ENCODE measurements at places on chromosomes 7 and 10.

GRCh38 chr7:158518980-158519632 is 68.5 kb downstream of the PTPRN2 start:
- DNase-seq = no peak

- no peak for DNase-seq
These were observed 1.0 kb upstream of the LRRN3 start for GRCh38 chr7:111089822-111090426.

- DNase-seq = no peak
These were observed 520.1 kb downstream of the KCNMA1 start for GRCh38 chr10:77117501-77117900.

DNA sequence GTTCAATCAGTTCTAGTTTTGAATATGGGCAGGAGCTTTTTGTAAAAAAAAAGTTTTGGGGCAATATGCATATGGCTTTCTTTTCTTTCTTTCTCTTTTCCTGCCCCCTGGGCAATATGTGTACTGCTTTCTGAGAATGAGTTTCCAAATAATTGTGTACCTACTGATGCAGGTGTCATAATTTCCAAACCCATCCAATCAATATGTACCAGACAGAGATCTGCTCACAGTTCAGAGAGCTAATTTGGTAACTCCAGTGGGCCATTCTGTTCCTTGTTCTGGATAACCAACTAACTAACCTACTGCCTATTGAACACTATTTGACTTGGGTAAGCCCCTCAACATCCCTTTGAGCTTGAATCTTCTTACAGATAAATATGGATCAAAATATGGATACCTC is 32.6 kb downstream of the HHEX start:
- no peak for DNase-seq

- peak; percentile 26 for DNase-seq
These were observed 66.4 kb downstream of the EXOC6 start for GRCh38 chr10:92914478-92915325.

- no peak for DNase-seq
These were observed 100.9 kb downstream of the PODXL start for GRCh38 chr7:131455546-131455945.

DNA sequence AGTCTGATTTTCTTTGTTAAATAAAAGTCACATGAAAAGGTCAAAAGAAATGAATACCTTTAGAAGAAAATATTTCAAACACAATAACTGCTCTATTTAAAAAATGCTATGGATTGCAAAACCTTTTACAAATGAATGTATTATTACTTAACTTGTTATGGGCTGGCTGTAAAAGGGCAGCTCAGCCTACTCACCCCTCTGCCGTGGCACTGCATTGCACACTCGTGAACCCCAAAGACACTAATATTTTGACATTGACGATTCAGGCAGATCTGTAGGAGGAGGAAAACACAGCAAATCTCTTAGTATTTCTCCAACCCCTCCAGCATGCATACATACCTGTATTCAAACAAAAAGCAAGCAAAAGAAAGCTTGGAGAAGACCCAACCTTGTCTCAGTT is 149.5 kb downstream of the FANK1 start:
- DNase-seq = no peak

- no peak for DNase-seq
These were observed 367.8 kb downstream of the NRG3 start for GRCh38 chr10:82242778-82243177.

- DNase-seq = no peak
These were observed 124.1 kb downstream of the PTPN20 start for GRCh38 chr10:47035171-47035818.

- DNase-seq = no peak
These were observed at the start of gene GPNMB for GRCh38 chr7:23246555-23246954. TSS of gene GPNMB (plus strand) at chr7:23246775. CDS start at chr7:23246858, 83 bp downstream.

GRCh38 chr10:108850138-108850854 is 1073.0 kb downstream of the XPNPEP1 start:
- no peak for DNase-seq

DNA sequence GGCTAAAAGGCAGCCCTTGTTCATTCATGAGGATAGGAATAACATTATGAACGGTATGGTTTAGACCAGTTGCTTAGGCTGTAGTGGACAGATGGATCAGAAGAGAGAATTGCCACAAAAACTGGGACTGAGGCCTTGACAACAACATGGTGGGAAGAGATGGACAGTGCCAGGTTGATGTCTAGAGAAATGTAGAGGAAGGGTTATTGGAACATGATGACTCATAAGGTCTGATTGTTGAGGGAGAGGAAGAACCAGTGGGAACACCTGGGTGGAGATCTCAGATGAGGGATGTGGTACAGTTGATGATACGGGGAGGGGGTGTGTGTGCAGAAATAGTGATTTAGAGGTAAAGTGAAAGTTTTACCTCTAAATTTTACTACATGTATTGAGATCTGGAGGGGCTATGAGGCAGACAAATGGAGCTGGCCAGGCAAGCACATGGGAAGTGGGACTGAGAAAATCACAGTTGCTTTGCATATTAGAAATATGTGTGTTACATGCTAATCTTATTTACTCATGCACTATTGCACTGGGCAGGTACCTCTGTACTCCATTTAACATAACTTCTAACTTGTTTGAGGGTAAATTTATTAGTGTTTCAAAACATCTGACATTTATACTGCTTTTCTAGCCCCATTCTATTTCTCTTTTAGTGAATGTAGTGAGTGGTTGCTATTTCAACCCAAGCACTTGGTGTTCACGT is 65.6 kb downstream of the PLCE1 start:
- no peak for DNase-seq

- DNase-seq = no peak
These were observed 191.9 kb downstream of the MDFIC start for GRCh38 chr7:115113776-115114175.

- DNase-seq = no peak
These were observed 15.6 kb downstream of the ASB4 start for GRCh38 chr7:95501261-95501832.

DNA sequence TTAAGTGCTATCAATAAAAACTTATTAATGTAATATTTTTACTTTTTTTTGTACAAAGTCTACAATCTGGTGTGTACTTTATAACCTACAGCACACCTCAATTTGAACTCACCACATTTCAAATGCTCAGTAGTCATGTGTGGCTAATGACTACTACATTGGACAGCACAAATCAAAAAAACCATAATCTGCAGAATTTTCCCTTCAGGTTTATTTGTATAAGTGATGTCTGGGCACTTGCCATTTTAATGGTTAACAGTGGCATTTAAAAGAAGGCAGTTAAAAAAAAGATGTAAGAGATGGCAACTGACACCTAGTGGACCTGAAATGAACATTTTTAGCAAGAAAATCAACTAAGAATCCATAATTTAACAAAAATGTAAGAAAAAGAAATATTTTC is 124.6 kb upstream of the NRBF2 start:
- no peak for DNase-seq

- DNase-seq = no peak
These were observed 33.0 kb downstream of the EN2 start for GRCh38 chr7:155490697-155491628.

GRCh38 chr10:112951359-112952281 is 1.6 kb downstream of the TCF7L2 start:
- no peak for DNase-seq

- DNase-seq = no peak
These were observed 6.3 kb upstream of the ASB10 start for GRCh38 chr7:151193203-151193978.

DNA sequence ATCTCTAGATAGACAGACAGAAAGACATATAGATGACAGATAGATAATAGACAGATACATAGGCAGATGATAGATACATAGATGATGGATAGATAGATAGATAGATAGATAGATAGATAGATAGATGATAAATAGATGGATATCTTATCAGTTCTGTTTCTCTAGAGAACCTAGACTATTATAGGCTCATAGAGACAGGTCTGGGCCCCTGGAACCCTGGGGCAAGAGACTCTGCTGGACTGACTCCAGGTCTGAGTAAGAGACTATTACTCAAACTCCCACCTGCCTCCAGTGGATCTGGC is 58.3 kb downstream of the FRMPD2 start:
- no peak for DNase-seq

GRCh38 chr7:134165252-134165651 is 38.1 kb downstream of the LRGUK start:
- DNase-seq = no peak

DNA sequence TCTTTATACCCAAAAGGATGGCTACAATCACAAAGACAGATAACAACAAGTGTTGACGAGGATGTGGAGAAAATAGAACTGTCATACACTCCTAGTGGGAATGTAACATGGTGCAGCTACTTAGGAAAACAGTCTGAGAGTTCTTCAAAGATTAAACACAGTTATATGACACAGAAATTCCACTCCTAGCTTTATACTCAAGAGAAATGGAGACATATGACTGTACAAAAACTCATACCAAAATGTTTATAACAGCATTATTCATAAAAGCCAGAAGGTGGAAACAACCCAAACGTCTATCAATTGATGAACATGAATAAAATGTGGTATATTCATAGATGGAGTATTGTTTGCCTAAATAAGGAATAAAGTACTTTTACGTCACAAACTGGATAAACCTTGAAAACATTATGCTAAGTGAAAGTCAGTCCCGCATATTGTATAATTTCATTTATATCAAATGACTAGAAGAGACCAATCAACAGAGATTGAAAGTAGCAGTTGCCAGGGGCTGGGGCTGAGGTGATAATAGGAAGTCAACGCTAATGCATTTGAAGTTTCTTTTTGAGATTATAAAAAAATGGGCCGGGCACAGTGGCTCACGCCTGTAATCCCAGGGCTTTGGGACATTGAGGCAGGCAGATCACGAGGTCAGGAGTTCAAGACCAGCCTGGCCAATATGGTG is 61.6 kb upstream of the SRPK2 start:
- no peak for DNase-seq

DNA sequence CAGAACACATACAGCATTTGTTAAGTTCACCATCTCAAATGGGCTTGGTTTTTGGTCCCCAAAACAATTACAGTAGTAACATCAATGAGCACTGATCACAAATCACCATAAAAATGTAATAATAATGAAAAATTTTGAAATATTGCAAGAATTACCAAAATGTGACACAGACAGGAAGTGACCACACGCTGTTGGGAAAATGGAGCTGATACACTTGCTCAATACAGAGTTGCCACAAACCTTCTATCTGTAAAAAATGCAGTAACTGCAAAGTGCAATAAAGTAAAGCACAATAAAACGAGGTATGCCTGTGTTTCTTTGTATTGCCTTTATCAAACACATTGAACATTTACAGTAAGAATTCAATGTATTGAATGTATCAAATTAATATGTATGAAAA is 262.7 kb downstream of the CTNNA3 start:
- no peak for DNase-seq

DNA sequence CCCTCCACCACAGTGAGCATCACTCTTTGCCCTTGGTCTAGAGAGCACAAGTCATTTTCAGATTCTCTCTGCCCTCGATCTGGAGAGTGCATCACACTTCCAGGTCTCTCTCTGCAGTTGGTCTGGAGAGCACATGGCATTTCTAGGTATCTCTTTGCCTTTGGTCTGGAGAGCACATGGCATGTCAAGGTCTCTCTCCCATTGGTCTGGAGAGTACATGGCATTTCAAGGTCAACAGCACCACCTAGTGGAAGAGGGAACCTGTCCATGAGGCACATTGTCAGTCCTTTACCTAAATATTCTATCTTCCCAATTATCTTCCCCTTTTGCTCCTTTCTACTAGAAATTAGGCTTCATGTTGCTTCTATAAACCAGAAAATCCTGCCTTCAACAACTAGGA is 1139.4 kb downstream of the XPNPEP1 start:
- no peak for DNase-seq

DNA sequence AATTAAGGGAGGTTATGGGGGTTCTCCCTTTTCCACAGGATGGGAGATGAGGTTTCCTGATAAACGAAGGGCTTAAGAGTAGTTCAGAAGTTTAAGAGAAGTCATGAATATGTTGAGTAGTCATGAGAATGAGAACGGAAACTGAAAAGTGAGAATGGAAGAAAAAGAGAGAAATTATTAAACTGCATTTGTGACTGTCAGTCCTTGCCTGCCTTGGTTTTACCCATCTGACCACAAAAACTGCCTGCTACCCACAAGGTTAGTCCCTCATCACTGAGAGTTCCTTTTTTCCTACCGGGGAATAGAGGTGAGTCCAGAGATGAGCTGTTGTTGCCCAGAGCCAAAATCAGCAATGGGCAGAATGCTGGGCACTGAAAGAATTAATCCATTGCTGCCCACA is 174.1 kb upstream of the BET1 start:
- no peak for DNase-seq

DNA sequence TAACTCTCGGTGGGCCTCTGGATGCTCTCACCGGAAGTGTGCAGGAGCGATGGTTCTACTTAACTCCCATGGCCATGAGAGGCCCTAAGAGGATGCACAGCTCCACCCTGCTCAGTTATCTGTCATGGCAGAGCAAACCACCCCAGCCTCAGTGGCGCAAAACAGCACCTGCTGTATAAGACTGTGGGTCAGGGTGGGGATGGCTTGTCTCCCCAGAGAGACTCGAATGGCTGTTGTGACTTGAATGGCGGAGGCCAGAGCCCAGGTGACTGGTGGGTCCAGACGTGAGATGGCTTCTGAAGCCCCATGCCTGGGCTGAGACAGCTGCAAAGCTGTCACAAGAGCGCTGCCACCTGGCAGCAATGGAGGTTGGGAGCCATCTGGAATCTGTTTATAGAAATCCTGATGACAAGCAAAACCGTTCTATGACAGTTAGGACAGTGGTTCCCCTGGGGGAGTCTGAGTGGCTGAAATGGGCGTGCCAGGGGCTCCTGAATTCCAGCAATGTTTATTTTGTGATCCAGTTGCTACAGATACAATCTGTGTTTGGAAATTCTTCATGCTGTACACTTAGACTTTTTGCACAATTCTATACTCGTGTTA is 490.5 kb downstream of the TCERG1L start:
- DNase-seq = no peak

DNA sequence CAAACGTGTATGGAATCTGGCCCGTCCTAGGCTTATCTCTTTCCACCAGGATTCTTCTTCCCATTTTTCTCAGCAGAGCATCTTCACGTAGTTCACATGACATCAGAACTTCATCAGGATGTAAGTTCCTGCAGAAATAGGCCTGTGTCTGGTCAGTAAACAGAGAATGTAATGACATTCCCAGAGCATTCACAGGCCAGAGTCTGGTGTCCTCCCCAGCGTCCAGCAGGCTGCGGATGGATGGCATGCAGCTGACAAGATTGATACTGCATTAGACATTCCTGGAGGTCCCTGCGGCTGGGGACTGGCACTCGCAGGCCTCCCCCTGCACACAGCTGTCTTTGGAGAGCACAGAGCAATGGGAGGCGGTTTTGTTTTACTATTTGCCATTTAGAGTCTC is 28.7 kb downstream of the MGMT start:
- no peak for DNase-seq

DNA sequence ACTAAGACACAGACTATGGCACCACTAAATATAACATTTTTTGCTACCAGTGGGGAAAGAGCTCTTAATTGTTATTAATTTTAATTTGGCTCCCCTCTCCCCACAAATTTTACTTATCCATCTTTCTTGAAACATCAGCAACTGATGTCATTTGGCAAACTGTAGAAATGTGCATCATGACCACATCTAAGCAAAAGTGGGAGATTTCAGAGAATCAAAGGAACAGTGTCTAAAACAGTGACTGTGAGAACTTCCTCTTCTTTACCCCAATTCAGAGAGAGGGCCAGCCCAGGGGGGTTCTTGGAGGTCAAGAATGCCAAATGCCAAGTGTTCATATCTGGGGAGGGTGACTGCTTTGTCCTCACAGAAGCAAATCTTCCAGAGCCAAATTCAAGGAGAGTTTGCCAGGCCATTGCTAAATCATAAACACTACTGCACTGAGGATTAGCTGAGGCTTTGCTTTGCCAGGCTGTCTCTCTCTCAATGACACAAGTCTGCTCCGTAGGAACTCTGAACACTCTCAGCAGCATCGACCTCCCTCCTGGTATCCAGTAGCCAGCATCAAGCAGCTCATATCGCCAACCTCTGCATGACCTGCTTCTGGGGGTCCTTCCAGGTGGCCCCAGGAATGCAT is 65.6 kb downstream of the ITIH5 start:
- no peak for DNase-seq

Measured in stimulated activated CD8-positive, alpha-beta memory T cell treated with anti-CD3 and anti-CD28 coated beads, Interleukin-7, amount 100 ng/mL, for 1 hour (primary cell).